ENCODE measurements at places on chromosomes 12 and 14. TPM values are rescaled to one million over a fixed set of nuclear protein-coding genes. Genes with fewer than 3 reads are reported as not detected.
A peak's percentile ranks its signal among the peaks of the same experiment; 100 is the strongest.

- H3K4me1 ChIP-seq: peaks cover 33% of the 10 kb centered on the region
- DNase-seq: no peak
- no peak overlapping the region for H3K4me3 ChIP-seq
- peaks cover 82% of the 10 kb centered on the region for H3K36me3 ChIP-seq
- H3K27me3 ChIP-seq: no peaks in the 10 kb centered on the region
These were observed 77.8 kb downstream of the FERMT2 start for GRCh38 chr14:52873065-52873464.

DNA sequence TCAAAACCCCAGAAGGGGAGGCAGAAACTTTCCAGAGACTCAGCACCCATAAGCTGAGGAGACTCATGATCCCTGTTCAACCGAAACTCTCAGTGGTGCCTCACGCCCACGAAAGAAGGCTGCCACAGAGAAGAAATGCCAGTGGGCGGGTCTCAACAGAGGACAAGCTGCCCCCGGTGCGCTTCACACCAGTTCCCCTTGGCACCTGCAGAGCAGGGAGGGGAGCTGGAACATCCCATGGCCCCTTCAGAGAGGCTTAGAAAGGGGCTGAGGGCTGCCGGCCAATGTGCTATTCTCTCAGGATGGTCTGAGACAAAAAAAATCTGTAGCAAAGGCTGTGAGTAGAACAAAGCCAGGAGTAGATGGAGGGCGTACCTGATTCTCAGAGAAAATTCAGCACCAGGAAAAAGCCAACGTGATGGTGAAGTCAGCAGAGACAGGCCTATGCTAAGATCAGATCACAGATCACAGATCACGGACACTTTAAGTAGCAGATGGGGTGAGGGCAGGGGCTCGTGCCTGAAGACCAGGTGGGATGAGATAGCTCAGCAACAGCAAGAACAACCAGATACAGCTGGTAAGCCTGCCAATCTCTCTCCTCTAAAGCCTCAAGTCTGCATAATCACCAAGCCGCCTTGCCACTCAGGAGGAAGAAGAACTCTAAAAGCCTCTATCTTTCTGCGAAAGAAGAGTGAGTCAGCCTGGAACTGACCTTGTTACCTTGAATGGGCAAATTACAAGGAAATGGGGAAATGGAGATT is 206.4 kb upstream of the GRIP1 start:
- DNase-seq: no peak
- H3K36me3 ChIP-seq: no peaks in the 10 kb centered on the region
- H3K4me3 ChIP-seq: no peak overlapping the region
- H3K4me1 ChIP-seq: peaks cover 10% of the 10 kb centered on the region

DNA sequence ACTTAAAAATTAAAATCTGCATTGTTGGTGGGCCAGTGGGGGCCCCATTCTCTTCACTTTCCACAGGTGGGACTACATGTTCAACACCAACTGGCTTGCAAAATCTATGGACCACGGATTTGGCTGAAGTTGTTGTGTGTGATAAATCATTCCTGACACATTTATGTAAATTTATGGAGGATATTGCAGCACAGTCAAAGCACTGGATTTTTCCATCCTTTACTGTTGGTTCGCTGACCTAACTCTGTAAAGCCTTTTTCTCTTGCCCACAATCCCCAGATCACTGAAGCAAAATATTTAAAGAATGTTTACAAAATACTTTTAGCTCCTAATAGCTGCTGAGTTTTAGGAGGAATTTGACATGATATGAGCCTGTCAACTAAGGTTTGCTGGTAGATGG is 219.7 kb upstream of the PRICKLE1 start:
- no peaks in the 10 kb centered on the region for H3K36me3 ChIP-seq
- no peak overlapping the region for H3K27ac ChIP-seq
- H3K4me3 ChIP-seq: no peak overlapping the region
- peaks cover 15% of the 10 kb centered on the region for H3K4me1 ChIP-seq

DNA sequence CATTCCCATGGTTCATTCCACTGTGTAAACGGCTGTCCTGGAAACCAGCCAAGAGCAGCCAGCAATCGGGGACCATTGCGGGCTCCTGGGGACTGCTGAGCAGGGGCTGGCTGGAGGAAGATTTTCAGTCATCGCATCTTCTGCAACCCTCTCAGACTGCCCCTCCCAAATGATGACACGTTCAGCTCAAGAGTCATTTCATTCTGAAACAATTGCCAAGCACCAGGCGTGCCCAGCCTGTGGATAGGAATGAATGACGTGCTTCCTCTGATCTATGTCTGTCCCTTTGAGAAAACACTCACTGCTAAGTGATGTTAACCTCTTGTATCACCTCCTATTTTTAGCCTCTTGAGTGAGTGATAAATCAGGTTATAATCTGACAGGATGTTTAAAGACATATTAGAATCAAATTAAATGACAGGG is 62.0 kb downstream of the NDUFA12 start:
- H3K27ac ChIP-seq: no peak overlapping the region
- H3K4me1 ChIP-seq: peaks cover 13% of the 10 kb centered on the region
- DNase-seq: no peak
- H3K27me3 ChIP-seq: no peaks in the 10 kb centered on the region
- H3K36me3 ChIP-seq: no peaks in the 10 kb centered on the region
- H3K4me3 ChIP-seq: no peak overlapping the region

DNA sequence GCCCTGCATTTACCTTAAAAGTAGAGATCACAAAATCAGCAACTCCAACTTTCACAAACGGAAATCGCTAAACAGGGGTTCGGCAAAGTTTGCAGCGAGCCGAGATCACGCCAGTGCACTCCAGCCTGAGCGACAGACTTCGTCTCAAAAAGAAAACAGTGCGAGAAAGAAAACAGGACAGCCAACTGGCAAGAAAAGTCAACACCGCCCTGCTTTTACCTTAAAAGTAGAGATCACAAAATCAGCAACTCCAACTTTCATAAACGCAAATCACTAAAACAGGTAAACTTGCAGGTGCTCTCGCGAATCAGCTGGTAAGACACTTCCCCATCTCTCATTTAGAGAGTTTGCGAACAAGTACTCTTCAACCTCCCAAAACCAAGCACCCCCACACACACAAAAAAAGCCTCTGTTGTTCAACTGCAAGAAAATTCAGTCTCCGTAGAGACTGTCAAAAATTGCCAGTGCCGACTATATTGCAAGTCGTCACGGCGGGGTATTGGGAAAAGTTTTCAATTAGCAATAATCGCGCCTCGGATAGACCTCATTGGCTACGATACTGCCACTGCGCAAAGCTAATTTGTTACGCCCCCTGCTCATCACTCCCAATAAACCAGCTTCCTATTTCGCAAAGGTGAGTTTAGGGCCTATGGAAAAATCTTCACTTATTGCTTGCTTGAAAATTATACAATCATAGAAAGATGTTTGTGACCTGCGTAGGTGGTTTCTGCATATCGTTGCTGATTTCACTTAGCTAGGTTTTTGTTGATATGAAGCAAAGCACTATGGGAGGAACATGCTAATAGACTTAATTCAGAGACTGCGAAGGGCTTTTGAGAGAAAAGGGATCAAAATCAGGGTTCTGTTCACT is at the start of gene RNU4-1:
Gene RNU4-1 (minus strand): TSS at position 577 of the 871 bp plus-strand sequence.
- H3K4me3 ChIP-seq: peak within 1 kb of the TSS; percentile 61
- peaks cover 2% of the 10 kb centered on the region for H3K4me1 ChIP-seq
- H3K36me3 ChIP-seq: no peaks in the 10 kb centered on the region
- no peaks in the 10 kb centered on the region for H3K27me3 ChIP-seq
- DNase-seq: peak; percentile 94

DNA sequence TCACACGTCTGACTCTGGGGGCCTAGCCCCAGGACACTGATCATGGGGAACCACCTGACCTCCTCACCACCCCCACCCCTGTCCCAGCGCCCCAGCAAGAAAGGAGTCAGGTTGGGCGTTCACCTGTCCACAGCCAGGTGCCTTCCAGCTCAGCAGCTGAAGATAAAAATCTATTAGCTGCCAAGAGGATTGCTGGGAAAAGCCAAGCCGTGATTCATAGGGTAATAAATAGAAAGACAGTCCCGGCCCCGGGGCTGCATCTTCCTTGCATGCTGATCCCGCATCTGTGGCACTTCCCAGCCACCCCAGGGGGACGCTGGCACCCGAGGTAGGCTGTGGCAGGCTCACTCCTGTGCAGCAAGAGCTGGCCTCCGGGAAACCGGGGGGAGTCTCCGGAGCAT is 70.2 kb upstream of the NCOR2 start:
- H3K4me3 ChIP-seq: no peak overlapping the region
- no peak for DNase-seq
- peaks cover 28% of the 10 kb centered on the region for H3K4me1 ChIP-seq

DNA sequence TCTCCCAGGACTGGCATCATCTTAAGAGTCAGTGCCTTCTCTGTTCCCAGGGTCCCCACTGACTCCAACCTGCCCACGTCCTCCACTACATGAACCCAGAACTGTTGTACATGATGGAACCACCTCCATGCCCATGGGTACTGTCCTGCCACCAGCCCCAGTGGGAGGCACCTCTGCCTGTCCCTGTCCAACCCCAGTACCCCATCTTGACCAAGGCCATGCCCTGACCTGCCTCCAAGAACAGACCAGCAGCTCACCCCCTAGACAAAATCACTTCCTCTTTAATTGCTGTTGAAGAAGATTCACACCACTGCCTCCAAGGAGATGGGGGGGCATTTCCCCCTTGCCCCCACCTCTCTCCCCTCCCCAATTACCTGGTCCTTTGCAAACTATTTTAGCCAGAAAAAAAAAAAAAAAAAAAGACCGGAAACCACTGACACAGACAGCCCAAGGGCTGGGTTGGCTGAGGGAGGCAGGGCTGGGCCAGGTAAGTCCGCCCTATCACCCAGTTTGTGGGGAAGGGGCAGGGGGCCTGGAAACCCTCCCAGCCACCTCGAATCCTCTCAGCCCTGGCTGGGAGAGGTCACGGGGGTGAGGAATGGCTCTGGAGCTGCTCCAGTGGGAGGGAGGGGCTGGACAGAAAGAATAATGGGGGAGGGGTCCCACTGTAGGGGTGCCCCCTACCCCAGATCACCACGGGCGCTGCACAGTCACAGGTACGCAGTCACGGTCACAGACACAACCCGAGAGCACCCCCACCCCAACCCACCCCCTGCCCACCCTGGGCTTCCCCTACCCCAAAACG is 13.4 kb downstream of the AGAP2 start:
- DNase-seq: peak; percentile 75
- H3K27ac ChIP-seq: no peak overlapping the region
- peaks cover 45% of the 10 kb centered on the region for H3K27me3 ChIP-seq
- H3K4me3 ChIP-seq: no peak overlapping the region

- no peak overlapping the region for H3K27ac ChIP-seq
- H3K4me3 ChIP-seq: no peak overlapping the region
- DNase-seq: no peak
- H3K27me3 ChIP-seq: no peaks in the 10 kb centered on the region
- H3K36me3 ChIP-seq: no peaks in the 10 kb centered on the region
These were observed 2.6 kb upstream of the RIN3 start for GRCh38 chr14:92510972-92511371.

DNA sequence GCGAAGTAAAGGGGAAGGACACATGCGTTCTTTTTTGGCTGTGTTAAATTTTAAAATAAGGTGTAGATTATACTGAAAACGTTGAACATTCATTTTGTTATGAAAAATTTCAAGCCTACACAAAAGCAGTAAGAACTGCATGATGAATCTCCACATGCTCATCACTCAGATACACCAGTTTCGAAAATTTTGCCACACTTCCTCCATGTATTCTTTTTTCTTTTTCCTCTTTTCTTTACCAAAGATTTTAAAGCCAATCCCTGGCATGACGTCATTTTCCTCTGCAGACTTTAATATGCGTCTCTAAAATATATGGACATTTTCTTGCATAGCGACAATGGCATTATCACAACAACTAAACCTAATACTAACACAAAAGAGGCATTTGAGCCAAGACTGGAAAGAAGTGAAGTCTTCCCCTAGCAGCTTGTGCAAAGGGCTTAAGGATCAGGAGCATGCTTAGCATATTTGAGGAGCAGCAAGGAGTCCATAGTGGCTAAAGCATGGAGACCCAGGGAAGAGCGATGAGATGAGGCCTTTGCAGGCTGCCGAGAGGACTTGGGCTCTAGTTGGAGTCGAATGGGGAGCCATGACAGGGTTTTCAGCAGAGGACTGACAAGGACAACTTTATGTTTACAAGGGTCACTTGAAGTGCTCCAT is 111.9 kb downstream of the ERC1 start:
- H3K27me3 ChIP-seq: no peaks in the 10 kb centered on the region
- no peak for DNase-seq

DNA sequence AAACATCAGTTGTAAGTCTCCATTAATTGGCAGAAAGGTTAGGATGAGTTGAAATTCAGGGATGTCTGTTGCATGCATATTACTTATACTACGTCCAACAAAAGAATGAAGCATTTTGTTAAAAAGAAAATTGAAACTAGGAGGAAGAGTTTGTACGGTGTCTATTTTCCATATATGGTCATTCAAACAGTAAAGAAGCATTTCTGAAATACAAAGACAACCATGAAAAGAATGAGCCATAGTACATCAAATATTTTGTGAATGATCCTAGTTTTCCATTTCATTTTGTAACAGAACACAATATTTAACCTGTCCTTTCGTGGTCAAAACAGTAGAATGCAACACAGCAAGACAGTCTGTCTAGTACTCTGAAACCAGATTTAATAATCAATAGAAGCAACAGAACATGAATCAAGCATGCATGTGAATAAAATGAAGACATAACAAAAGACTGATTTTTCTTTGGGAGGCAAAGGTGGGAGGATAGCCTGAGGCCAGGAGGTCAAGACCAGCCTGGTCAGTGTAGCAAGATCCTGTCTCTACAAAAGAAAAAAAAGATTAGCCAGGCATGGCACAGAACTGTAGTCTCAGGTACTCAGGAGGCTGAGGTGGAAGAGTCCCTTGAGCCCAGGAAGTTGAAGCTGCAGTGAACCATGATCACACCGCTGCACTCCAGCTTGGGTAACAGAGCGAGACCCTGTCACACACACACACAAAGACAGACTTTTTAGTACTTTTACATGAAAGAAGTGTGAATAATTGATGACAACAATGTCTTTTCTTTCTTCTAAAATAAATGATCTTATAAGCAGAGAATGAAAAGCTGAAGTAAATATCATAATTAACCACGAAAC is 156.0 kb downstream of the LRIG3 start:
- H3K36me3 ChIP-seq: no peaks in the 10 kb centered on the region
- no peak overlapping the region for H3K27ac ChIP-seq
- H3K4me1 ChIP-seq: peaks cover 23% of the 10 kb centered on the region
- no peak overlapping the region for H3K4me3 ChIP-seq
- no peak for DNase-seq
- no peaks in the 10 kb centered on the region for H3K27me3 ChIP-seq

The KRT8 gene
- 270 TPM for total RNA-seq

The ADAMTS20 gene
- total RNA-seq: not detected

The CPNE6 gene
- 0.34 TPM for total RNA-seq

The BMP4 gene
- total RNA-seq: 21.5 TPM

The CCT2 gene
- total RNA-seq: 137 TPM

The FGF23 gene
- total RNA-seq: not detected

The TSPAN9 gene
- total RNA-seq: 19.9 TPM

The GNG2 gene
- 15.7 TPM for total RNA-seq

The SLC2A3 gene
- 14.5 TPM for total RNA-seq

The SLCO1B3 gene
- not detected for total RNA-seq
